ENCODE measurements at places on chromosomes 5 and 9.

DNA sequence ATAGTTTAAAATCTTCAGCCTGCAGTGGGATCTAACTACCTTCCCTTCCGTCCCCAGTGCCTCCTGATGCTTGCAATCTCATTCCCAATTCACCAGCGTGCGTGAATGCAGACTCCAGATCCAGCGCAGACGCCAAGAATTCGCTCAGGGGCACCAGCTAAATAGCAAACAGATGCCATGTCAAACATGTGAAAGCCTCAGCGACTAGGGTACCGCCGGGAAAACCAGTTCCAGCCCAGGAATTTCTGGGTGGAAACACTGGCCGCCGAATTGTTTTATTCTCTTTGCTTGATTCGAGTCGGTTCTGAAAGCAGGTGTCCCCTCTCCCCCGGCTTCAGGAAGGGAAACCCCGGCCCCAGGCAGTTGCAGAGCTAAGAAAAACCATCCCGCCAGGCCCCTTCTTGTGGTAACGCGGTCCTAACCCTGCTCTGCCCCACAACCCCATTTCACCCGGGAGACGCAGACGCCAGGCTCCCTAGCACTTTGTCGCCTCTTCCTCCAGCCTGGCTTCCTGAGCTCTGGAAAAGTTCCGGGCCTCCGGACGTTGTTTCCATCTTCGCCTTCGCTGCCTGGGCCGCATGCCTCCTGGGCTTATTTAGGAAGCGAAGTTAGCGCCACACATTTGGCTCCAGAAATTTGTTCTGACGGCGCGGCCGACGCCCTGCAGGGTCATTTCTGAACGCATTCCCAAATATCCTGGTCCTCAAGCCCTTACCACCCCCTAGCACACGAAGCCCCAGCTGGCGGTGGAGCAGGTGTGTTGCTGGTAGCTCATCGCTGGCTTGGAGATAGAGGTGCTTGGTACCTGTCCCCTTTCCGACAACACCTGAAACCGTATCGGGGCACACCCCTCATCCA lies 665 bp upstream of the LVRN start:
- DNase-seq = no peak

DNA sequence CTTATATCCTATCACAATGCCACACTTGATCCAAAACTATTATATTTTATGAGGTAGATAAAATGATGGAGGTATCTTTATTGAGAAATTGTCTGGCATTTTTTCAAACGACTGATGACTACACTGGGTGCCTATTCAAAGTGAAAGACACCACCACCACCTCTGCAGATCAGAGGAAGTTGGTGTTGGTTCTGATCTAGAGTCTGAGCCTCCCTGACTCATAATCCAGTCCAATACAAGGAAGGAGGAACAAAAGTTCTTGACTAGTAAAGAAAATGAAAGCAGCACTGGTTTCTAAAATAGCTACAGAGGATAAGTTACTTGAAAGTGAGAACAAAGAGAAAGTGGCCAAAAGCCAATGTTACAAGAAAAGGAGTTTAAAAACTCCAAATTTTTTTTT lies 139.9 kb downstream of the RFX3 start:
- no peak for DNase-seq

- DNase-seq = no peak
Observed at GRCh38 chr9:3736161-3736560, 210.4 kb upstream of the RFX3 start.

GRCh38 chr5:107118184-107119019 lies 552.3 kb downstream of the EFNA5 start:
- DNase-seq = no peak

DNA sequence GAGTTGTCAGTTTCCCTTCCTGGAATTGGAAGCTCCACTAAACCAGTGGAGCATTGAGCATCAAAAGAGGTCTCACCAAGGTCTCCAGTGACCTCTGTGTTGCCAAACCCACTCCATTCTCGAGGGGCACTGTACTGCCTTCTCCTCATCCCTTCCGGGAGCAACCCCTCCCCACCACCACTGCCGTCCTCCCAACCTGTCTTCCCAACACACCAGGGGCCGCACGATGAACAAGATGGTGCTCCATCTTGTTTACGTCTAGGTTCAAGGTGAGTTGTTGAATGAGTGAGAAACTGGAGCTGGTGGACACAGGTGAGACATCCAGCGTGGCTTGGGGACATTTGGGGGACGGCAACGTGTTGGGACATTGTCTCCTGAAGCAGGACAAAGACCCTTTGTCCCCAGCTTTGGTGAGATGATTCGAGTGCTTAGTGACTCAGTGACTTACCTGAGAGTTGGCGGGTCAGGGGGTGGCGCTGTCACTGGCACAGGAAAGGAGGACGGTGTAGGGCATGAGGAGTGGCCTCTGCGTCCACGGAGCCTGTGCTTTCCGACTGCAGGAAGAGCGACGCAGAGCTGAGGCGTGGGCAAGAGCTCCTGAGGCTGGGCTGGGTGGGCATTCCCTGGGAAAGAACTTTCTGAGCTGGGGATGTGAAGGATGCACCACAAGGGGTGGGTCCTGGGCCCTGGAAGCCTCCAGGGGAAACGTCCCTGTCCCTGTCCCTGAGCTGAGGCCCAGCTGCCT lies 44.8 kb upstream of the RNU6ATAC start:
- no peak for DNase-seq

- DNase-seq = no peak
Observed at GRCh38 chr9:134496413-134497282, 145.0 kb upstream of the COL5A1 start.

GRCh38 chr5:138926688-138927448 lies 51.7 kb upstream of the LRRTM2 start:
- DNase-seq = no peak

GRCh38 chr9:15213249-15213648 lies 93.8 kb downstream of the TTC39B start:
- DNase-seq = no peak

DNA sequence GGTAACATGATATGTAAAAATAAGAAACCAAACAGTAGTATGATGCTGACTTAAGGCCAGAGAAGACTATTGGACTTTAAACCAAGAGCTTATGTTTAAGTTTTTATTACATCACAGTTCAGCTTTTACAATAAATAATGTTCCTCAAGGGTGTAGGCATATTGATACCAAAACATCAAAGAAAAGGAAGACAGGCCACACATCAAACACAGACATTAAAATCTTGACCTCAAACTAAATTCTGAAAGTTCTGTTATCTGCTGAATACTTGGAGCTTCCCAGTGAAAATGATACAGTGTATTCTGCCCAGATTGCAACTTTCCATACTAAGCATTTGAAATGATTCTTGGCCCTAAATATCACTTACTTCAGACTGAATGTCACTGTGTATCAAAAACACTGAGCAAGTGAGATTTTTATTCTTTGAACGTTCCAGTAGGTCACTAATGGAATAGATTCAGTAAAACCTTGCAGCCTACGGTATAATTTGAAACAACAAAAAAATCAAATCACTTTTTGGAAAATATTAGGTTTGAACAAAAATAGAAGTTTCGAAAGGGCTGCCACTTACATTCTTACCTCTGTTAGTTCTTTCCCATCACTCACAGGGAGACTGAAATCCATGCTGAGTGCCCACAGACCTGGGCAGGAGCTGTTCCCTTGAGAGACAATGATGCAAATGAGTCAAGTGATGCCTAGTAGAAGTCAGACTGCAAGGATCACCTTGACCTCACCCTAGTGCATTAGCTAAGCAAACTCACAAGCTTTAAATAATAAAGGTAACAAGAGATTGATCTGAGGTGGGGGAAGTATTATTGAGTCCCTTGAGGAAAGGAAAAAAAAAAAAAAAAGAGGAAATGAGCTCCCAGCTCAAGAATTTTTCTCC lies 2.5 kb downstream of the LPAR1 start:
- DNase-seq = no peak

GRCh38 chr5:113172231-113172826 lies 195.7 kb downstream of the DCP2 start:
- DNase-seq = no peak

DNA sequence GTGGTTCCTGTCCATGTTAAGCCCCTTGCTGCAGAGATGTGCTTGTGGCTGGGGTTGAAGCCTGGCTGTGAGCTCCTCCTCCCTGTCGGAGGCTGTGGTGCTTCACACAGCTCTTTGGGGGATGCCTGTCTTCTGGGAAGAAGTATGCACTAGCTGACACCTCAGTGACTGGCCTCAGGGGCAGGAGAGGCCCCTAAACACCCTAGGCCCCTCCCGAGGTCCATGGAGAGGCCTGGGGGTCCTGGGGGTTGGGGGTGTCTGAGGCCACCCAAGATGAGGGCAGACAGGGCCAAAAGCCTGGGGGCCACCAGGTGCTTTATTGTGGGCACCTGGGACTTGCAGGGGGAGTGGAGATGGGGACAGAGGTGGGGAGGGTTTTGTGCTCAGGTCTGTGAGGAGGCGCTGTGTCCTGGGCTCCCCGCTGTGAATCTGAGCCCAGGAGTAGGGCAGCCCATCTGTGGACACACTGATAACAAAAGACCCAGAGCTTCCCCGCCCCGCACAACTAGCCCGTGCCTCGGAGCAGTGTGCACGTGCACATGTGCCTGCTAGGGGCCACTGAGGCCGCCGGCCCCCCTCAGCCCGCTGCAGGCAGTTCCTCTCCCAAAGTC lies 92.0 kb downstream of the PHF2 start:
- DNase-seq = no peak

GRCh38 chr9:116058421-116058820 lies 95.2 kb upstream of the PAPPA start:
- no peak for DNase-seq

- DNase-seq = no peak
Observed at GRCh38 chr5:134005417-134006061, 764 bp upstream of the VDAC1 start.

GRCh38 chr9:111525056-111525977 lies at the start of gene ZNF483:
Gene ZNF483, plus strand, starts transcription at chr9:111525179. Its CDS starts 2,217 bp downstream, at chr9:111527396.
- DNase-seq = peak; percentile 90

DNA sequence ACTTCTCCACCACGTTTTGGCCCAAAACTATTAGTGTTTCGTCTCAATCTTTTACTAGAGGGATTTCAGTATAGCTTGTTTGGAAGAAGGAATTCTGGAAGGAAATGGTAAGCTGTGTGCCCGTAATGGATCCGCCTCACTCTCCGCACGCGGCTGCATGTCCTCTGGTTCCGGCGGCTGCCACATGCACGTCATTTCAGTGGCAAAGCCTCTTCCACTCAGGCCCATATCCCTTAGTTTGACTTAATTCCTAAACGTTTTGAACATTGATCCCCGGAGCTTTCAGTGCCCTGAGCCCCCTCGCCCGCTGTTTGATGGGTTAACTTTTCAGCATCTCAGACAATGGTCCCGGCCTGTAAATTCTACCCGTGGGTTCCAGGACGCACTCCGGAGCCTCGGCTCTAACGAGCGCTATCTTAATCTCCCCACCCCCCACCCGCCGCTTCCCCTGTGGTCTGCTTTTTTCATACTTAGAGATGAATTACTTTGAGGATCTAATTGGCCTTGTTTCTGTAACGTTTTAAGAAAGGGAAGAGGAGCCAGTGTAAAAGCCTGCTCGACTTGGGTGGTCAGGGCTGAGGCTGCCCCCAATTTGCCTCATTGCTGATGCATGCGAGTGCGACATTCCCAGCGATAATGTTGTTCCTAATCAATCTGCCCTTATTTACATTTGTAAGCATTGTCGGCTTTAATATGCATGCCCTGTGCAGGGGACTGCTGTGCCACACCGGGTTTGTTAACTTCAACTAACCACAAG lies 4.6 kb downstream of the PTCH1 start:
- DNase-seq = peak; percentile 35

- DNase-seq = no peak
Observed at GRCh38 chr5:71651579-71651978, 64.4 kb downstream of the MCCC2 start.

DNA sequence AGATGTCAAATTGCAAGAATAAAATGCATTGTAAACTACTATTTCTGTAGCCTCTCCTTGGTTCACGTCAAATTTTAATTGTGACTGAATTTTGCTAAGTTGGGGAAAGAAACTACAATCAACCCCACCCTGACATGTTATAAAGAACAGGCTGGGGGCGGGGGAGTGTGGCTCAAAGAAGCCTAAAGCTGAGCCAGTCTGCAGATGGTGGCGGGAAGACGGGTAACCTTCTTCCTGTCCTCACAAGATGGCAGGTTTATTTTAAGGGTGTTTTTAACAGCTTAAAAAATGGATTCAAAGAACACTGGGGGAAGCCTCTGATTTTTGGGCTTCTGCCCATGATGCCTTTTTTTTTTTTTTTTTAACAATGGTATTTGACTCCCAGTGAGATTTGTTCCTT lies 68.5 kb upstream of the MELK start:
- DNase-seq = no peak

GRCh38 chr5:173935396-173935795 lies 47.2 kb downstream of the CPEB4 start:
- no peak for DNase-seq

- DNase-seq = no peak
Observed at GRCh38 chr9:37215381-37215780, 95.0 kb downstream of the ZCCHC7 start.

DNA sequence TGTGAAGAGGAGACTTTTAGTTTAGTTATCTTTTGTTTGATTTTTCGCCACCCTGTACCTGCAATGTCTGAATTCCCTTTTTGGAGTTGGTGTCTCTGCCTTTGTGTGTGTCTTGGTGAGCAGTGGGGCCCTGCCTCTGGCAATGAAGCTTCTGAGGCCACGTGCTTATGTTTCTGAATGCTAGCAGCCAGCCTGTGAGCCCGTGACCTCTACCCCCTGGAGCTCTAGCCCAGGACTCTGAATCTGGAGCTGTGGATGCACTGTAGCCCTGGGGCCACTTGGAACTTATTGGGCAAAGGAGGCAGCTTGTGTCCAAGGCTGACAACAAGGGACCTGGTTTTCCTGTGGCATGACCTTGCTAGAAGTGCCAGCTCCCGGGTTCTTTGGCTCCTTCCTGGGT lies 19.4 kb downstream of the ENTREP1 start:
- DNase-seq = no peak

- DNase-seq = no peak
Observed at GRCh38 chr5:40568548-40568947, 111.2 kb upstream of the PTGER4 start.

DNA sequence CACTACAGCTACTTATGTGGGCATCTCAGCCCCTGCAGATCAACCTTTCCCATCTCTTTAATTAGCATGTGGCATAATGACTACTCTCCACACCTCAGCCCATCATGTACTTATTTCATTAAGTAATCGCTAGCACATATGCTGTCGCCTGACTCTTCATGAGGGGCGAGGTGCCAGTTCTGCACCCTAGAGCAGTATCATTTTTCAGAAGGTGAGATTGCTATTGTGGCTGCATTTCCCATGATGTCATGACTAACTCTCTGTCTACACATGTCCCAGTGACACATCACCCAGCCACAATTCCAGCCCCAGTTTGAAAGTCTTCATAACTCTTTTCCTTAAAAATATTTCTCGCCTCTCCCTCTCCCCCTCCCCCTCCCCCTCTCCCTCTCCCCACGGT lies 7.6 kb upstream of the F2RL1 start:
- no peak for DNase-seq

- peak; percentile 39 for DNase-seq
Observed at GRCh38 chr9:126373241-126373640, 46.6 kb downstream of the MVB12B start.

- no peak for DNase-seq
Observed at GRCh38 chr5:109155625-109156024, 254.1 kb downstream of the PJA2 start.

GRCh38 chr9:135181336-135181735 lies 93.9 kb downstream of the OLFM1 start:
- DNase-seq = no peak

Data from endothelial cell (in vitro differentiated cells).